ENCODE measurements at places on chromosomes 13 and 19. TPM values are rescaled to one million over a fixed set of nuclear protein-coding genes. Genes with fewer than 3 reads are reported as not detected.

Gene VSTM2B
- total RNA-seq: not detected

Gene EFNA2
- total RNA-seq: not detected

Gene PROZ
- total RNA-seq: not detected

Gene C1QTNF9B
- not detected for total RNA-seq

Gene PSG2
- not detected for total RNA-seq

Gene LILRA5
- not detected for total RNA-seq

Gene ERICH4
- total RNA-seq: not detected

Gene STARD13
- total RNA-seq: 41.6 TPM

Gene CLIP3
- 5.7 TPM for total RNA-seq

Gene IL11
- not detected for total RNA-seq

Gene TMIGD2
- not detected for total RNA-seq

Gene CC2D1A
- total RNA-seq: 11.9 TPM

Gene NLRP5
- not detected for total RNA-seq

Gene MISP
- 2.9 TPM for total RNA-seq

Gene DCLK1
- total RNA-seq: 62.5 TPM

Gene APOE
- total RNA-seq: 59.9 TPM

Gene CPT1C
- 5.1 TPM for total RNA-seq

Gene ZNF799
- total RNA-seq: 10.5 TPM

Gene ZNF613
- total RNA-seq: 8.5 TPM

Gene ZNF880
- total RNA-seq: 27.4 TPM

Gene GPR4
- 0.31 TPM for total RNA-seq

Gene NOVA2
- 2.9 TPM for total RNA-seq

Gene ELAVL3
- 0.31 TPM for total RNA-seq

Gene SYT3
- 0.10 TPM for total RNA-seq

Gene PTGER1
- total RNA-seq: not detected

Gene IZUMO2
- total RNA-seq: not detected

Gene TUBA3C
- total RNA-seq: not detected

Gene UCHL3
- total RNA-seq: 18.5 TPM

Gene MBD3L2
- total RNA-seq: not detected

Gene C1QTNF9
- 3.8 TPM for total RNA-seq

Gene PCSK4
- 1.0 TPM for total RNA-seq

Measured in tongue (tissue), 3 donors.